ENCODE measurements at places on chromosomes 3 and 15.

DNA sequence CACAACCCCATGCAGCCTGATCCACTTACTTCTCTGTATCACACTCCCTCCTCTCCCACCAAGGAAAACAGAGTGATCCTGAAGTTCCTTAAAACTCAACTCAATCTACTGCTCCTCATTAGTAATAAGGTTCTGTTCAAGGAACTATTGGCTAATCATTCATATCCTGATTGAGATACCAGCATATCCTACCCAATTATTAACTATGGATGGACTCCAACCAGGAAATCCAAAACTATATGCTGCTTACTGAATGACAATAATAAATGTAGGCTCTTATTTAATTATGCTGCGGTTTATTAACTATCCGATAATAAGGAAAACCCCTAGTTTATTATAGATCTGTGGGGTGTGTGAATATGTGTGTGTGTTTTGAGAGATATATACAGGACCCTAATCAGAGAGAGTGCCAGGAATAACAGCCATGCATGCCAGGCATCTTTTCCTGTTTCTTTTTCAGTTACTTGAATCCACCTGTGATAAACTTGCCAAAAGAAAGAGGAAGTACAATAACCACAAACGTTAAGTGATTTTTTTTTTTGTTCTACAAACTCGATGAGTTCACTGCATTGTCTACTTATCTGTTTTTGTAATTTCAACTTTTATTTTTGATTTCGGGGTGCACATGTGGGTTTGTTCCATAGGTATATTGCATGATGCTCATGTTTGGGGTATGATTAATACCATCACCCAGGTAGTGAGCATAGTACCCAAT lies 1031.7 kb upstream of the CFAP20DC start:
- no peak for DNase-seq

- no peak for DNase-seq
These were observed 4.5 kb upstream of the GJD2 start for GRCh38 chr15:34759347-34759746.

GRCh38 chr3:32414522-32415202 lies 23.0 kb downstream of the CMTM7 start:
- DNase-seq, result peak; percentile 77

GRCh38 chr3:50123394-50124051 lies 31.6 kb upstream of the SEMA3F start:
- DNase-seq, result no peak

DNA sequence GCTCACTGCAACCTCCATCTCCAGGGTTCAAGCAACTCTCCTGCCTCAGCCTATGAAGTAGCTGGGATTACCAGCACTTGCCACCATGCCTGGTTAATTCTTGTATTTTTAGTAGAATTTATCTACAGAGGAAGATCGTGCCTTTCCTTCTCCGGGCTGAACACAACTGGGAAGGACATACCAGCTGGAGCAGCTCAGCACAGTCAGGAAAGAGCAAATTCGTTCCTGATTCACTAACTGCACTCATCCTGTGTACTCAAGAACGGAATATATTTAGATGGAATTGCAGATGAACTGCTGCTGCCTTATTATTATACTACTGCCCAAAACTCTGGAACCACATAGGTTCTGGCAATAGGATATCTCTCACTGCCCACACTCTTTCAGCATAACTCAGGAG lies 27.1 kb upstream of the P4HTM start:
- no peak for DNase-seq

GRCh38 chr15:77168616-77169015 lies 97.7 kb upstream of the TSPAN3 start:
- no peak for DNase-seq

DNA sequence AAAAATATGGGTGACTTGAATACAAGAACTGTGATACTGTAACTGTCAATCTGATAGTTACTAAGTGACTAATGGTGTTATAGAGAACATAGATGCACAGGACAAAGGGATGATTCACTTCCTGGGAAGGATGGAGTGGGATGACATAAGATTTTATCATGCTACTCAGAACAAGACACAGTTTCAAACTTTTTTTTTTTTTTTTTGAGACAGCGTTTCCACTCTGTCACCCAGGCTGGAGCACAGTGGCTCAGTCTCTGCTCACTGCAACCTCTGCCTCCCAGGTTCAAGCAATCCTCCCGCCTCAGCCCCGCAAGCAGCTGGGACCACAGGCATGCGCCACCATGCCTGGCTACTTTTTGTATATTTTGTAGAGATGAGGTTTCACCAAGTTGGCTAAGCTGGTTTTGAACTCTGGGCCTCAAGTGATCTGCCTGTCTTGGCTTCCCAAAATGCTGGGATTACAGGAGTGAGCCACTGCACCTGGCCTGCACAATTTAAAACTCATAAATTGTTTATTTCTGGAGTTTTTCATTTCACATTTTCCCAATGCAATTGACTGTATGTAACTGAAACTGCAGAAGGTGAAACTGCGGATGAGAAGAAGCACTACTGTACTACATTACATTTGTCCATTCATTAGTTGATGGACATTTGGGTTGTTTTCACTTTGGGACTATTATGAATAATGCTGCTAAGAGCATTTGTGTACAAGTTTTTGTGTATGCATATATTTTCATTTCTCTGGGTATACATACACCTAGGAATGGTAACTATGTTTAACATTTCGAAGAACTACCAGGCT lies 40.6 kb downstream of the ADIPOQ start:
- peak; percentile 88 for DNase-seq

DNA sequence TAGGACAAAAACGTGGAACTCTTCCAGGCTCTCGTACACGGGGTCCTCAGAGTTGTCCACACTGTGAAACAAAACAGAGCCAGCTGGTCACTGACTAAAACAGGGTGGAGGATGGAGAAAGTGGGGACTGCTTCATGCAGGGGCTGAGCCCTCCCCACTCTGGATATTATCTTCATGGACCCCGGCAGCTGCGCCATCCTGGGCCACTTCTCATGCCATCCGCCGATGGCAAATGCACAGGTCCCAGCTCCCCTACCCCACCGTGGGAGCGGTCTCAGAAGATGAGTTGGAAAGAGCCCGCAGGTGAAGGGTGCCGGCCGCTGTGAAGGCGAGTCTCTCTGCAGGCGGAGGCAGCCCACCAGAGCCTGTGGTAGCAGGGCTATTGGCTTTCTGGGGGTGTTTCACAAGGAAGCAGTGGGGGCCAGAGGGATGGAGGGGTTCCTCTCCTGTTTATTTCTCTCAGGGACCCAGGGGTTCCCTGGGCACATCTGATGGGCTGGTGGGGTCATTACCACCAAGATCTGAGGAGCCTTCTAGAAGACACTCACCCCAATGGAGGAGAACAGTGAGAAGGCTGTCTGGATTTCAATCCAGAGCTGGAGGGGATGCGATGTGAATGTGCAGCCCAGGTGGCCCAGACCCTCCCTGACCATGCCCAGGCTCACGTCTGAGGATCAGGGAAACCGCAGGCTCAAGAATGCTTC lies 177.3 kb downstream of the KLF13 start:
- no peak for DNase-seq

- no peak for DNase-seq
These were observed 14.1 kb downstream of the PTPN23 start for GRCh38 chr3:47394881-47395280.

Data from PC-3 (cell line).